ENCODE measurements at places on chromosomes 3 and 15.
A peak's percentile ranks its signal among the peaks of the same experiment; 100 is the strongest.

GRCh38 chr3:137348936-137349335 is 391.2 kb downstream of the IL20RB start:
- no peak for DNase-seq

DNA sequence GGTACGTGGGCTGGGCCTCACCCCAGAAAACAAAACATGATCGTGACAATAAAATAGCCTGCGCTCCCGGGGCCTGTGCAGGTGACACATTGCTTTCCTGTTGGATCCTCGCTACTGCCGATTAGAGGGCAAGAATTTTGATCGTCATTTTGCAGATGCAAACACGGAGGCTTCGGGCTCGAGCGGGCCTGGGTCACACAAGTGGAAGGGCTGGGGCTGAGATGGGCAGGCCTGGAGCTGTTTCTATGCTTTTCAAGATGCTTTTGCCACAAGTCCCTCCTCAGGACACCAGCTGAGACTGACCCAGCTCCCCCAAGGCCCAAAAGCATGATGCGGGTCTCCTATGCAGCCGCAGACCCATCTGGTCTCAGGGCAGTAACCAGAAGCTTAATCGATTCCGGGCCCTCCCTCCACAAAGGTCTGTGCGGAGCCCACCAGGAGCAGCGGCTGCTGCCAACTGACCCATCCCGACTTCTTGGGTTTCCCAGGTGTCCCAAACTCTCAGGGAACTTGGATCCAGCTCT is 30.0 kb downstream of the RGMA start:
- no peak for DNase-seq

DNA sequence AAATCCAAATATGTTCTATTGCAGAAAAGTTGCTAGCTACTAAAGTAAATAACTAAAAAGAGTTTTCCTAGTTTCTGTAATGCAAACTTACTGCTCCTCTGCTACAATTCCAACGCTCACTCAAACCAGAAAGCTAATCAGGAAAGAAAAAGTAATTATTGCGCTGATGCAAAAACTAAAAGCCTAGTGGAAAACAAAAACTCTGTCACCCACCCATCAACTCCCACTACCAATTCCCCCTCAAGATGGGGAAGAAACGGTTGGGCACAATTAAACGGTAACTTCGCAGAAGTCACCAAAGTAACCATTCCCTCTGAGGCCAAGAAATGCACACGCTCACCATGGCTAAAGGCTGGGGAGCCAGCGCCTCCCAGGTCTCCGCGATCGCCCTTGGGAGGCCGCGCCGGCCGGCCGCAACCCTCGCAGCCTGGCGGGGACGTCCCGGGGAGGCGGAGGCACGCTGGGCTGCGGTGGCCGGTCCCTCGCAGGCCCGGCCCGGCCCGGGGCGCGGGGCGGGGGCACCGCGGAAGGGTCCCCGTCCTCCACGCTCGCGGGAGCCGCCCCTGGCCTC is 684 bp downstream of the SLTM start:
- DNase-seq = peak; percentile 18

- DNase-seq = no peak
These were observed 225.2 kb upstream of the SETMAR start for GRCh38 chr3:4077950-4078349.

DNA sequence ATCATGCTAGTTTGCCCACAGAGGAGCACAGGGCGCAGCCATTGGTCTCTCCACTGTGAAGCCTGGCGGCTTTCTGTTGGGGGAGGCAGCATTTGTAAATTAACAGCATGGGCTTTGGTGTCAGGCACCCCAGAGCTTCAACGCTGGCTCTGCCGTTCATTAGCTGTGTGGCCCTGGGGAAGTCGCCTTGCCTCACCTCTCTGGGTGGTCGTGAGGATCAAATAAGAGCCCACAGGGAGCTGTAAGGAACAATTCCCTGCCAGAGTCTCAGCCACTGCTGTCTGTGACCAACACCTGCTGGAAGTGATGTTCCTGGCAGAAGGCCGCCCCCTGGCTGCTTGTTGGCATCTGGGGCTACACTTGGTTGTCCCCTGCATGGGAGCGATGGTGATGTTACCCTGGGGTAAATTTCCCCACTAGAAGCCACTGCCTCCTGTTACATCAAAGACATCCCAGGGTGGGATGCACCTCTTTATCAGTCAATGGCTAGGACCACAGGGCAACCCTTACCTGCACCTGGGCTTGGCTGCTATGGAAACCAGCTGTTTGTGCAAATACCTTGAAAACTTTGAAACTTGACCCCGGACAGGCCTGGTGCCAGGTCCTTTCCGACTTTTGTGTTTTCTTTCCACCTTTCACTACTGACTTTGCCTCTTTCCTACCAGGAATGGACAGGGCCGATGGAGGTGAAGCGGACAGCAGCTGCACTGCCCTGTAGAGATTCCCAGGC is 36.9 kb downstream of the DNASE1L3 start:
- peak; percentile 28 for DNase-seq
